ENCODE measurements at places on chromosomes 3 and 15.

GRCh38 chr15:48283396-48284145 is 47.7 kb upstream of the DUT start:
- DNase-seq = no peak

GRCh38 chr3:156300929-156301840 is 180.8 kb downstream of the KCNAB1 start:
- DNase-seq = no peak

DNA sequence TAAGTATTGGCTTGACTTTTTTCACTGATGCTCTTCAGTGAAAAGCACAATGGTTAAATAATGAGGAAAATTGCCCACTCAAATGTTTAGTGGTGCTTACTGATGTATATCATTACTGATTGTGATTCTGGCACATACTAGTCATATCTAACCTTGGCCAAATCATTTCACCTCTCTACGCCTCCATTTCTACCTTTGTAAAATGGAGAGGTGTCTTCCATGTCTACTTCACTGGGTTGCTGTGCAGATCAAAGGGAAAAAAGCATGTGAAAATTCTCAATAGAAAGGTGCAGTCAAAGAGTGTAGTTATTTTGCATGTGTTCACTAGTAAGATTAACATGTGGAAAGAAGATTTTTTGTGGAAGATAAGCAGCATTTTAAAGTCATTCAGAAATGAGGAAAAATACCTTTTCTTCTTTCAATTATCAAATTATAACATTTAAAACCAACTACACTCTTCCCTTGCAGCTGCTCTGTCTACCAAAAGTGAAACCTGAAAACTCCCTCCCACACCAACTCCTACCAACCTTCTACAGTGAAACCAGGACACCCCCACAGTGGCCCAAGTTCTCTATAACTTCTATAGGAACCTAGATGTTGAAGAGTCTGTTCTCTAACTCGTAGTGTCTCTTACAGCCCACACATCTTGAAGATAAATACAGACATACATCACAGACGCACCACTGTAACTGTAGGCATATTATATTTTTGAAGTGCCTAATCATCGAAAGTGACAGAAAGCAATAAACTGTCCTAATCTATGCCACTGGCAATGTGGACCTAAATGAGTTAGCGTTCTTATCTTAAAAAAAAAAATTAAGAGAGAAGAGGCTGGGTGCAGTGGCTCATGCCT is 1.4 kb downstream of the CD200R1 start:
- DNase-seq = peak; percentile 31

DNA sequence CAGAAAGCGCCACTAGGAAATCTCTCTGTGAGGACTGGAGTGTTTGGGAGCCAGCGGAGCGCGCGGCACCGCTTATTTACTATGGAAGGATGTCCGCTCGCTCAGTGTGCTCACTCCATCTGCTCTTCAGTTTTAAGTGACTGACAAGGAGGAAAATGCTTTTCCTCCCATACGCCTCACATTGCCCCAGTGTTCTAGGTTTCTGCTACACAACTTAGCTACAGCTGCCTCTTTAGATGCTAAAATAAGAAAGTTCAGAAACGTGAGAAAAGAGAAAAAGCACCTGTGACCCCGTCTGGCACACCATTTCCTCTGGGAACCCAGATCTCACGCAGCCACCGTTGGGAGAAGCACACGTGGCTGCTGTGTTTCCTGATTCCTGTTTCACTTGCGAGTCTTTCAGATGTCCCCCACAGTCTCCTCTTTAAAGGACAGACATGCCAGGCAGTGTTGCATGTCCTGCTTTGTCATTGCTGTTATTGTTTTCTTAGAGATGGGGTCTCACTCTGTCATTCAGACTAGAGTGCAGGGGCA is 11.7 kb upstream of the MUSTN1 start:
- no peak for DNase-seq

GRCh38 chr3:105613120-105613519 is 246.4 kb downstream of the ALCAM start:
- DNase-seq = no peak

- no peak for DNase-seq
These were observed 41.0 kb downstream of the ROBO1 start for GRCh38 chr3:79726786-79727185.

DNA sequence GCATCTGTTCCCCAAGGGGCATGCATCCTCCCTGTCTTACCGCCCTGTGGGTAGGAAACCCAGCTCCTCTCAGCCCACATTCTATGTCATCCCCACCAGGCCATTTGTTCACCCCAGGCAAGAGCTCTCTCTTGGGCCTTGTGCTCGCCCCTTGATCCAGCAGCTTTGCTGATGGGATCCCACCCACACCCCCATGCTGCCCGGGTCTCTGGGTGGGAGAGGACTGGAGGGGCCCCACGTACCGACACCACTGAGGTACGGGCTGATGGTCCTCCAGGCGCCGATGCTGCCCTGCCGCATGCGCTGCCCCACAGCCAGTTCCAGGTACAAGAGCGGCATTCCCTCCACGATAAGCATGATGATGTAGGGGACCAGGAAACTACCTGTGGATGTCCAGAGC is 14.5 kb downstream of the SLC6A20 start:
- DNase-seq = no peak

DNA sequence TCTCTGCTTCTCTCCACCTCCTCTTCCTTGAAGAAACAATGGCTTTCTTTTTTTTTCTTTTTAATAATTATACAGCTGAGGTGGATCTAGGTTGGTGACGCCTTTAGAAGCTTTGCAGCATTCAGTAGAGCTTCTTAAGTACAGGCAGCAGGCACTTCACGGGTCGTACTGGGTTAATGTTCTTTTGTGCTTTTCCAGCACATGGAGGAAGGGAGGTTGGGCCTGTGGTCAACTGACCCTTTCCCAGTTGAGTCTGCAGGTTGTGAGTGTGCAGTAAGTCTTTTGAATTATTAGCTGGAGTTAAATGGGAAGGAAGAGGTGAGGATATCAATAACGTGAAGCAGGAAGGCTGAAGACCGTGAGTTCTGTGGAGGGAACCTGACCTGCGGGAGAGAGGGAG is 7.0 kb downstream of the TRAK1 start:
- no peak for DNase-seq

- no peak for DNase-seq
These were observed 136.5 kb upstream of the TBL1XR1 start for GRCh38 chr3:177333533-177334520.

GRCh38 chr15:95290176-95290974 is 1040.1 kb upstream of the NR2F2 start:
- DNase-seq = no peak

- no peak for DNase-seq
These were observed 86.0 kb downstream of the EFL1 start for GRCh38 chr15:82176542-82176941.

DNA sequence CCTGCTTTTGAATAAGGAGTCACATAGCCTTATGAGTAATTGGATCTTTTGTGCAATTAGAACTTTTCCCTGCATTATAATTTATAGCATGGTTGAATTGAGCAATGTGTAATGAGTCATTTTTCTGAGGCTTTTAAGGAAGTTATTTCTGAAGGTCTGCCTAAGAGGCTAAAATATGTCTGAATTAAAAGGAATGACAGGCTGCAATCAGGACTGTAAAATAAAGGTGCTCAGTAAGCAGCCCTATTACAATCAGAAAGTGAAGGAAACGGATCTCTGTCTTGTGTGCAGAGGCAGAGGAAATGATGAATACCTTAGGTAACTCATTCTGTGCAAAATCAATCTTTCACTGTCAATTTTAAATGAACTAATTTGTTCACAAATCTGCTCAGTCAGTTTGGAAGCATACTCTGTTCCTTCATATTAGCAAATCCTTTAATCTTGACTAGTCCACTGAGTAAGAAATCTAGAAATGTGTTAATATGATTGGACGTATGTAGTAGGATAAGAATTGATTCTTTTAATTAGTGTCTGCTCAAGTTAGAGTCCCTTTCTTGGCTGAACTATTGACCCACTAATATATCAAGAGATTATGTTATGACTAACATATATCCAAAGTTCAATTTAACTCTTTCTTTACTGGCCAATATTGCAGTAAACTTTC is 290.1 kb downstream of the ZIC1 start:
- DNase-seq = no peak

DNA sequence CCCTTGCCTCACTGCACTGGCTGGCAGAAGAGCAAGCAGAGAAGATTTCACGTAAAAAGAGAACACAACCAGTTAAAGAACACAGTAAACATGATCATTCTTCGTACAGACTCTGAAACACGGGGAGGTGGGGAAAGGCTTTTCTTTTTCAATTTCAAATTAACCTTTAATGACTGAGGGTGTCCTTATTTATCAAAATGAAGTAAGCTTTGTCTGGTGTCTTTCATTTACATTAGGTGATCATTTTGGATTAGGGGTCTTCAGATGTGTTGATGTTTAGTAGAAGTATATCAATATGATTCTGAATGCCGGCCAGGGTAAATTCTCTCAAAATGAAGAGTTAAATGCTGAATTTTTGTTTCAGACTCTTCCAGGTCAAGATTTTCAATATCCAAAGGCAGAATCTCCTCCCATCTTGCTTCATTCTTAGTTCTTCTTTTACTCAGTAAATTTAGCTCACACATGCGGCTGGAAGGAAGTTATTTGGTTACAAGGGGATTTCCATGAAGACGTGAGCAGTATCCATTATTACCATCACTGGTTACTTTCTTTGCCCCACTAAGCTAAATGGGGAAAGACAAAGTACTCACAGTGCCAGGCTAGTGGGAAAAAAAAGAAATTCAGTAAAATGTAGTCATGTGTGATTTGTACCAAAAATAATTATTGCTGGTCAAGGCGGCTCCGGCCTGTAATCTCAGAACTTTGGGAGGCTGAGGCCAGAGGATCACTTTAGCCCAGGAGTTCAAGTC is 272.2 kb upstream of the NR2F2 start:
- peak; percentile 47 for DNase-seq

DNA sequence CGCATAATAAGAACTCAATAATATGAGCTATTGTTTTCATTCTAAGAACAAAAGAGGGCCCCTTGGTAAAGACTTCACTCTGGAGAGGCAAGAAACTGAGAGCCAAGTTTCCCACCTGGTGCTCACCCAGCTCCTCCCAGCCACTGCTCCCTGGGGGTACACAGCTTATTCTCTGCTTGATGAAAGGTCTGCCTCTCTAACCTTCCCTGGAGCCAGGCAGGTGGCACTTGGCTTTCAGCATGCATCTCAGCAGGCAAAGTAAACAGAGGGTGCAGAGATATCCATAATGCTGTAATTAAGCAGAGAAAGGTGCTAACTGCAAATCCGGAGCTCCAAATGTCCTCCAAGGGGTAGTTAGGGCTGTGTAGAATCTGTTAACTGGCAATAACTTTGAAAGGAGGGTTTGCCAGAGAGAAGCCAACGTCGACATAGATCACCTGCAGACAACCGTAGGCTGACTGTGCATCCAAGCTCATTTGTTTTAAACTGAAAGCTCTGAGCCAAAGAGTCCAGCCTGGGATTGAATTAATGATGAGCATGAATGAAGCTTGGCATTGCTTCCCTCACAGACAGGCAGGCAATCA is 159.6 kb upstream of the PROK2 start:
- DNase-seq = no peak

GRCh38 chr3:37307321-37307720 is 132.9 kb upstream of the LRRFIP2 start:
- no peak for DNase-seq

DNA sequence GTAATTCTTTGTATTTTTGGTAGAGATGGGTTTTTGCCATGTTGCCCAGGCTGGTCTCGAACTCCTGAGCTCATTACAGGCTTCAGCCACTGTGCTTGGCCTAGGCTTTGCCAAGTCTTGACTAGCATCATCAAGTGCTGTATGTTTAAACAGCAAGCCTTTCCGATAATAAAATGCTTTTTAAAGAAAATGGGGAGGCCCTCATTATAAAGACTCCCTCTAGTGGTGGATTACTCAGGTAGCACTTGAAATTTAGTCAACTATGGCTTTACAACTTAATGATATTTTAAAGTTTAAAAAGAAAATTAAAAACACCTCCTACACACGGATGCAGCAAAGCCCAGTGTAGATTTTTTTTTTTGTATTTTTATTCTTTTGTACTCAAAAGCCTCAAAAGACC is 213.6 kb downstream of the GAP43 start:
- DNase-seq = peak; percentile 25

GRCh38 chr15:96792216-96792615 is 461.7 kb downstream of the NR2F2 start:
- DNase-seq = no peak

GRCh38 chr3:38610436-38610835 is 39.1 kb downstream of the SCN5A start:
- DNase-seq = no peak

- DNase-seq = no peak
These were observed 39.5 kb upstream of the TSEN2 start for GRCh38 chr3:12444582-12445471.

DNA sequence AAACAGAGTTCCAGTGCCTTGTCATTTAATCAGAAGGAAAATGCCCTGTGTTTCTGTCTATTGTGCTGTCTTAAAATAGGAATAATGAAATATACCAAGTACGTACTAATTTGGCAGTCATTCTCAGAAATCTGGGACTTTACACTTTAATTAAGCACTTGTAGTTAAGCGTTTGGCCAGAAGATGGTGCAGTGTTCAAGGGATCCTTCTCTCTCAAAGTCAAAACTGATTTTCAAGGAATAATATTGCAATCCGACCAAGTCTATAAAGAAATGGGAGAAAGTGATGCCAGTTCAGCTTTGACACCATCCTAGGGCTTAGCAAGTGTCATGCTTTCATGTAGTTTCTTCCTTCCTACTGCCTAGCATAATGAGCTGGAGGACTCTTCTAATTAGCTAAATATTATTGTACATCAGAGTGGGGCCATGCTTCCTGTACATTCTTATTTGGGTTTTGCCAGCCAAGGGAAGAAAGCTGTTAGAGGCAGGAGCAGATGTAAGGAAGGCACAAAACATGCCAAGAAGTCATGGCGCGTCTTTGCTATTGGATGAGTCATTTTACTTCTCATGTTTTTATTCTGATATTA is 64.8 kb downstream of the SAMMSON start:
- peak; percentile 2 for DNase-seq

DNA sequence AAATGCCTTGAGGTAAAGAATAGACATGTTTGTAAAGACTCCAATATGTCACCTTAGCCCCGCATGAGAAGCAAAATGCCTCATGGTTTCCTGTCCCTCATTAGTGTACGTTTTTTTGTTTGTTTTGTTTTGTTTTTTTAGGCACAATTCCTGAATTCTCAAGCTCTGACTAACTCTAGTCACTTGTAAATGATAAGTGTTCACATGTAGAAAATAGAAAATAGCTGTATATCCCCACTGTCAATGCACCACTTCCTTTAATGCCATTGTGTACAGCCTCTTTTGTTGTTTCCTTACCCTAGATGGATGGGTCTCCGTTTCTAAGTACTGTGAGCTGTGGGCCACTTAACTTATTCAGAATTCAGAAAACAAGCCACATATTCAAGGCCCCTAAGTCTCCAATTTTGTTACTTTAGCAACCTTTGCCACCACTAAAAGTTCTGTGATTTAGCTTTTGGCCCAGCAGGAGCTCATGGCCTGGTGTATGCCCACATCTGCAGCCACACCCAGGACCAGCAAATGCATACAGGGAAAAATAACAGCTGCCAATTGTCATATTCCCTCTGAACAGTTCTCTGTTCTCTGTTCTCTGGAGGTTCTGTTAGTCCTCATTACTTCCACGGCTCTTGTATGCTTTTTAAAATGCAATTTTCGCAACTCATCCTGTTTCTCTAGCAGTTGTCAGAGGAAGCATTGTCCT is 655.5 kb downstream of the GBE1 start:
- DNase-seq = no peak

GRCh38 chr15:93288728-93289294 is 199.8 kb upstream of the RGMA start:
- no peak for DNase-seq

- DNase-seq = no peak
These were observed 134.7 kb downstream of the ADAMTS17 start for GRCh38 chr15:100207053-100207452.

All from GM13976 (cell line).